ENCODE measurements at places on chromosomes 2 and 18.

DNA sequence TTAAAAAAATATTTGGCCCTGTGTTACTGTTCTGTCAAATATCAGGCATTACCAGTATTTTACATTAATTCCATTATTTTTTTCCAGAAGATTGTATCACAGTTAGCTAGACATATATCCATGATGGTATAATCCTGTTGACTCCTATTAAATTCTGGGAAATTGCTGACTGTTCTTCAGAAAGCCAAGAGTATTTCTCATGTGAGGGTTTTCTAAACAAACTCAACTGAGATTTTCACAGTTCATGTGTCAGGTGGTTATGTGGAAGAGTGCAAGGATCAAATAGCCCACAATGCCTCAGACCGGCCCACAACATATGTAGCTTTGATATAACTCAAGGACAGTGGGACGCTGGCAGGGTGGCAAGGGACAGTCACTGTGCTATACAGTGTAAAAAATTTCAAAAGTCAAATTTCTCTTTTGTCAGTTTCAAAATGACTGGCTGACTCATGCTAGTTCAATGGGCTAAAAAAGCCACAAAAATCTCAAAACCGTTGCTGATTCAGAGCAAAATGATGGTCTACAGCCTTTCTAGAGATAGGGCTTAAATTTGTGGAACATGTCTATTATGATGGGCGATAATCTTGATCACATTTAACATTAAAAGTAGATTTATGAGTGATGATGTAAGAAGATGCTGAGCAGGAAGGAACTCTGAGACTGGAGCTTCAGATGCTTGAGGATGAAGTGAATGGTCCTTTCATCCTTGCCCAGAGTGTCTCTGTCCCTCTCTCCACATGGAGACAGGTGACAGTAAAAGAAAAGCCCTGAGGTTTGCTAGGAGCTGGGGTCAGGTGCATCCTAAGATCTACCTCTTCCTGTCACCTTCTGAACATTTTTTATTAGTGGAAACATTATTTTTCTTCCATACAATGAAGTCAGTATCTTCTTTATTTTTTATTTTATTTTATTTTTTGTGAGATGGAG lies 175.8 kb upstream of the PIEZO2 start:
- DNase-seq, result no peak

DNA sequence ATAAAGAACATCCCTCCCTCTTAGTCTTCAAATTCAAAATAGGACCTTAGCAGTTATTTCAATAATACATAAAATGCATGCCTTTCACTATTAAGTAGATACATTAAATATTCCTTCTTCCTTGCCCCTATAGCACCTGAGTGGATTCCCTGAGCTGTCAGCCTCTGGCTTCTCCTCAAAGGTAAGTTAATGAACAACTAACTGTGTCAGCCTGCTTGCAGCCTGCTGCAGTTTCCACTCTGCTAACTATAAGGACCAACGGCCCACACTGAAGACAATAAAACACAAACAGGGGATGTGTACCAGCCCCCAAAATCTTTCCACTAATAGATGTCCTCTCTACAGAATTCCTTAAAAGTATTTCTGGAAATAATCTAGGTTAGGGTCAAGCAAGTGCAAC lies 5.0 kb downstream of the KCTD1 start:
- no peak for DNase-seq

DNA sequence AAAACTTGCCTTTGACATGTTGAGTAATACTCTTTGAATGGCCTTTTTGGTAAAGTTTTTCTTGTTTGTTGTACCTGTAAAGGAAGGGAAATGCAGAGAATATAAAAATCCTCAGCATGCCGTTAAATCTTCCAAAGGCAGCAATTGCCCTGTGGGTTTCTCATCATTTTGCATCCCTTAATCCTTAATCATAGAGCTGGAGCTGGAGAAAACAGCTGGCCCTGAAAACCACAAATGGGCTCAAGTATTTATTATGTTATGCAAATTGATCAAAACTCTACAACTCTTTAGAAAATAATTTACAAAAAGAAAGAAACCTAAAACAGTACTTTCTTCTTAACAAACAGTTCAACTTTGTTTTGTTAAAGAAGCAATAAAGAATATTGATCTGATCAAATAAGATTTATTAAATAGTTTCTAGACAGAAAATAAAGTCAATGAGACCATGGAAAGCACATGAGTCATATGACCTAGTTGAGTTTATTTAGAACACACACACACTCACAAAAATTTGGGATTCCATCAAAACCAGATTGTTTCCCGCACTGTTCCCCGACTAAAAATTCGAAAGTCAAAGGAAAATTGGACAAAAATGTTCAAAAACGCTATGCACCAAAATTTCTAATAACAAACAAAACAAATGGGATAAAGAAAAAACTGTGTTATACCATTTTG lies 309.0 kb downstream of the GULP1 start:
- no peak for DNase-seq

DNA sequence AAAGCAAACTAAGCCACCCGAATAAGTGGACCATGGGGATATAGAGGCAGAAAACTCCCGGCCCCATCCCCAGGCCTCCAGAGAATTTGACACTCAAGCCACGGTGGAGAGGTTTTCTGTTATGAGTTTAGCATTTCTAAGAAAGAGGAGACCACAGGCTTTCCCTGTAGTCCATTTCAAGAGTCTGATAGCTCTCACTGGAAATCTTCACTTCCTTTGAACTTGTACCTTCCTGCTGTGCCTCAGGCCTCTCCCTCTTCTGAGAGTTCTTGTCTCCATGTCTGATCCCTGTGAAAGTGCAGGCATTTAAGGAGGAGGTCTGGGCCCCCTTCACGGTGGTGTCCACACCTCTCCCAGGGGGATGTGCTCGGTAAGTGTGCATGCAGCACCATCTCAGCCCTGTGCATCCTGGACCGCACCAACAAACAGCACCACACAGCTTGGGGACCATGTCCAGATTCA lies 113.7 kb downstream of the BCL2 start:
- no peak for DNase-seq

DNA sequence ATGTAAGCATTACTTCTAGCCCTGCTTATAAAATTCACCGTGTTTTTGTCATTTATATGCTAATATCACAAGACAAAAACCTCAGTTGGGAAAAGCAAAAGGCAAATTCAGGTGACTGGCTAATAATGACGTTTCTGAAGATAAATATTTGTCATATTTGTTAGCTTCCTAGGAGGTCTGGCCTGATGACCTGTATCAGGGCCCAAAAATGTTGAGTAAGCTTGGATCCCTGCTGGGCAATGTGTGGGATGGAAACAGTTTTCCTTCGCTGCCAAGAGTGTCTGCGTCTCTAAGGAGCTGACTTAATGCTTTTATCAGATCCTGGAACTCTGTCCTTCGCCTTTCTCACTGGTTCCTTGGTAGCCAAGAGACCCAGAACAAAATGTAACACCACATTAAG lies 230.1 kb upstream of the PXDN start:
- DNase-seq, result no peak

- DNase-seq, result no peak
Observed at GRCh38 chr2:64947885-64948284, 41.3 kb upstream of the SLC1A4 start.

- DNase-seq, result no peak
Observed at GRCh38 chr18:70028734-70029133, 81.1 kb upstream of the CD226 start.

DNA sequence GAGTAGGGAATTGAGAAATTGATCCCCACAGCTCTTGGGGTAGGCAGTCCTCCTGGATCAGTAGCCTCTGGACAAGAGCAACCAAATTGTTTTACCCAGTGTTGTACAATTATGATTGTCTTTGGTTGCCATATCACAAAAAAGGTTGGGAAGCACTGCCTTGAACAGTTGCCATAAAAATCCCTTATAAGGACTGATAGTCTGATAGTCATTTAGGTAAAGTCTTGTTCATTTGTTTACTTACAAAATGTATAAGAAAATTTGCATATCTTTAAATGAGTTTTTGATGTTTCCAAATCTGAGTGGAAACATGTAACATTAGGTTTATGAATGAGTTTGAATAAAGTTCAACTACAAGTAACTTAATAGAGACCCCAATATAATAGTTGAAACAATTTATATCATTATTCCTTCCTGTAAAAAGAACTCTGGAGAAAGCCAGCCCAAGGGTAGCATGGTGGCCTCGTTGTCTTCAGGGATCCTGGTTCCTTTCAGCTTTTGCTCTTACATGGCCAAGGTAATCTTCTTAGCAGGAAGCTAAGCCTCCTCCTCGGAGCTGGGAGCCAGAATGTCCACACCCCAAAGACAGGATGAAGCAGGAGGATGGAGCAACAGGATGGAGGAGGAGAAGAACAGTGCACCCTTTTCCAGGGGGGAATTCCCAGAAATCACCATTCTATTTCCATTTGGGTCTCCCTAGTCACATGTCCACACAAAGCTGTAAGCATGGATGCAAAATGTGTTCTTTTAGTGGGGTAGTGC lies 35.7 kb upstream of the NEMP2 start:
- DNase-seq, result no peak

- DNase-seq, result no peak
Observed at GRCh38 chr18:3529077-3529476, 79.1 kb downstream of the TGIF1 start.

- DNase-seq, result no peak
Observed at GRCh38 chr2:105113616-105114291, 75.9 kb downstream of the MRPS9 start.

DNA sequence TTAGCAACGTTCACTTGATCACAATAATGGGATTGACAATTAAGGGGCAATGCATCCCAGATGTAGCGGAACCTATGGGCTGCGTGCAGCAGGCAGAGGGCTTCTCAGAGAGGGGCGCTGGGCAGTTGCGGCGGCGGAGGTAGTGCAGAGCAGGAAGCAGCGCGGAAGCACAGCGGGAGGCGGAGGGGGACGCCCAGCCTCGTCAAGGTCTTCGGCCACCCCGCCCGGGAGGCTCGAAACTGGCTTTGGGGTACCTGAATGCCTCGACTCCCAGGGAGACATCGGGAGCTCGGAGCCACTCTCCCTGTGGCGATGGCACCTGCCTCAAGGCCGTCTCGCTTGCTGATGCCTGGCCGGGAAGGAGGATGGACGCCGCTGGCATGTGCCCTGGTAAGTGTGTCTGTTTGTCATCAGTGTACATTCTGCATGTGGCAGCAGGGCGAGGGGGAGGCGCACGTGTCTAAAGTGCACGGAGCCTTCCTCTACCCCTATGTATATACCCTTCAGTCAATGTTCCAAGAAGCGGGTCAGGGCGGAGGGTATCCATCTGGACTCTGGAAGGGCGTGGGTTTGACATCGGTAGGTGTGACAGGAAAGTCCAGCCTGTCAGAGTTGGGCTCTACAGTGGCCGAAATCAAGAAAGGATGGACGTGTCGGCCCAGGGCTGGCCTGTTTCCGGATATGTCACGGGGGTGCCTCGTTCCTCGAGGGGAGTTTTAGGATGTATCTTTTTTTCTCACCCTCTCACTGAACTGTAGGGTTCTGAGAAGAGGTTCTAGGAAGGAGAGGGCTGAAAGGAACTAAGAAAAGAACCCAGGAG lies 7.5 kb upstream of the SP9 start:
- DNase-seq, result no peak

DNA sequence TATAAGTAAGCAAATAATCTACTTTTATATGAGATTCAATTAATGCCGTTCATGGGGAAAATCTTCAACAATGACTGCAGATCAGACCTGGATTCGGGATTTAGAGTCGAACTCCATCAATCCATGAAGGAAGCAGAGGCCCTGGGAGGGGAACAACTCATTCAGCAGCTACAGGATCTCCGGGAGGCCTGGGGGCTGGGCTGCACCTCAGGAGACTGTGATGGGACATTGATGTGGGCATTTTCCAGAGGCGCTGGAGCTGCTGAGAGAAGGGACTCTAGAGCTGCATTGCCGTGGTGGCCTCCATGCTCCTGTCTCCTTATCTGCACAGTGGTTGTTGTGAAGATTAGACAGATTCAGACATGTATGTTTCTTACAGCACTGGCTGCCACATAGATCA lies 76.9 kb downstream of the MYT1L start:
- no peak for DNase-seq

- peak; percentile 27 for DNase-seq
Observed at GRCh38 chr2:191202881-191203397, 42.3 kb upstream of the MYO1B start.

DNA sequence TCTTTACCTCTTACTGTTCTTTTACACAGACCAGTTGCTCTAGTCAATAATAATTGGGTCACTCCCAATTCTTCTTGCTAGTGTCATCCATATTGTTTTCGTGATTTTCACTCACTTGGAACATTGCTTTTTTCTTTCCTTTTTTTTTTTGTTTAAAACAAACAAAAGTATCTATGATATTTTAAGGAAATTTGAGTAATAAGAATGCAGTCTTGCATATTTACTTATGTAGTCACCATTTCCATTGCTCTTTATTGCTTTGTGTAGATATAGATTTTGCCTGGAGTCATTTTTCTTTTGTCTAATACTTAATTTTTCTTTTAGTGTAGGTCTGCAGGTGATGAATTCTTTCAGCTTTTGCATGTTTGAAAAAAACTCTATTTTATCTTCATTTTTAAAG lies 71.9 kb downstream of the WDR7 start:
- no peak for DNase-seq

- DNase-seq, result no peak
Observed at GRCh38 chr2:101841679-101842327, 144.3 kb downstream of the MAP4K4 start.

Data from CD4-positive, alpha-beta T cell treated with Interleukin-4 for 4 hours (primary cell).